ENCODE measurements at places on chromosomes 13 and 19. TPM values are rescaled to one million over a fixed set of nuclear protein-coding genes. Genes with fewer than 3 reads are reported as not detected.

Gene TNFSF9
- total RNA-seq = 0.27 TPM

Gene KLK1
- total RNA-seq = not detected

Gene SYDE1
- total RNA-seq = 83.3 TPM

Gene GAS6
- total RNA-seq = 854 TPM

Gene FBXW9
- 3.0 TPM for total RNA-seq

Gene NFIC
- 203 TPM for total RNA-seq

Gene STAP2
- total RNA-seq = not detected

Gene LAIR2
- not detected for total RNA-seq

Gene NOVA2
- 6.4 TPM for total RNA-seq

Gene TPGS1
- total RNA-seq = 34.1 TPM

Gene GPR4
- total RNA-seq = 5.1 TPM

Gene F10
- 31.5 TPM for total RNA-seq

Gene SIGLEC11
- total RNA-seq = 2.8 TPM

Gene ZNF225
- 2.2 TPM for total RNA-seq

DNA sequence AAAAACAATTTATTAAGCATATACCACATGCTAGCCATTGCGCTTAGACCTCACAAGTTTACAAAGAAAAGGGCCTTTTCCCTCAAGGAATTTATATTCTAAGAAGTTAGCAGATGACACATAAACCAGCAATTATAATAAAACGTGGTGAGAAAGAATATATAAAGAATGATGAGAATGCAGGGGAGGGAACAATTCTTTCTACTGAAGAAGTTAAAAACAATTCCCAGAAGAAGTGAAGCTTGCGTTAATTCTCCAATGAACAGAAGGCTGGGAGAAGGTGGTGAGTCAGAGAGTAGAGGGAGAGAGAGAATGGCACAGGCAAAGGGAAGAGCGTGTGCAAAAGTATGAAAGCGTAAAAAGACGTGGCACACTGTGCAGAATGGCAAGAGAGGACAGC is 69.5 kb upstream of the ZDHHC20 start:
- no peaks in the 10 kb centered on the region for H3K4me1 ChIP-seq
- no peak for DNase-seq
- no peaks in the 10 kb centered on the region for H3K27me3 ChIP-seq
- H3K27ac ChIP-seq = no peak overlapping the region

DNA sequence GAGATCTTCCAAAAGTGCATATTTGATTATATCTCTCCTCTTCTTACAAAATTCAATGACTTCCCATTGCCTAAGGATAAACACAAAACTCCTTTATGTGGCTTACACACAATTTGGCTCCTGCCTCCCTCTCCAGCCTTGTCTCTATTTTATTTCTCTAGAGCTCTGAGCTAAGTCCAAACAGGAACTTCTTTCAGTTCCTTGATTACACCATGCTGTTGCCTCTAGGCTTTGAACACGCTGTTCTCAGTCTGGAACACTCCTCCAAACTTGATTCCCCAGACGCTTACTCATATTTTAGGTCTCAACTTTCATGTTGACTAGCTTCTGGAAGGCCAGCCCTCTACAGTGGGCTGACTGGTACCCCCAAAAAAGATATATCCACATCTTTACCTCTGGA is 258.5 kb downstream of the COG6 start:
- H3K4me1 ChIP-seq = no peaks in the 10 kb centered on the region
- no peaks in the 10 kb centered on the region for H3K27me3 ChIP-seq
- no peak overlapping the region for H3K27ac ChIP-seq
- no peak for DNase-seq
- H3K36me3 ChIP-seq = no peaks in the 10 kb centered on the region
- no peak overlapping the region for H3K4me3 ChIP-seq

- no peak overlapping the region for H3K27ac ChIP-seq
- no peak for DNase-seq
- no peaks in the 10 kb centered on the region for H3K4me1 ChIP-seq
- no peaks in the 10 kb centered on the region for H3K27me3 ChIP-seq
Observed at GRCh38 chr19:3125900-3126524, 9.8 kb upstream of the GNA15 start.

- H3K27me3 ChIP-seq = peaks cover 10% of the 10 kb centered on the region
- H3K4me1 ChIP-seq = peaks cover 25% of the 10 kb centered on the region
- no peak overlapping the region for H3K4me3 ChIP-seq
- DNase-seq = no peak
- no peaks in the 10 kb centered on the region for H3K36me3 ChIP-seq
Observed at GRCh38 chr13:112055036-112055914, 11.7 kb upstream of the SOX1 start.

- no peak overlapping the region for H3K27ac ChIP-seq
- no peak overlapping the region for H3K4me3 ChIP-seq
- H3K4me1 ChIP-seq = peaks cover 3% of the 10 kb centered on the region
- DNase-seq = no peak
- no peaks in the 10 kb centered on the region for H3K36me3 ChIP-seq
Observed at GRCh38 chr13:75329097-75329496, 152.9 kb downstream of the TBC1D4 start.

- no peak for DNase-seq
- H3K4me3 ChIP-seq = no peak overlapping the region
- no peaks in the 10 kb centered on the region for H3K36me3 ChIP-seq
- no peak overlapping the region for H3K27ac ChIP-seq
Observed at GRCh38 chr13:89584058-89584620, 1763.3 kb upstream of the MIR17HG start.

- no peaks in the 10 kb centered on the region for H3K27me3 ChIP-seq
- no peak overlapping the region for H3K27ac ChIP-seq
- no peak overlapping the region for H3K4me3 ChIP-seq
- H3K4me1 ChIP-seq = no peaks in the 10 kb centered on the region
Observed at GRCh38 chr19:29908963-29909944, 32.8 kb upstream of the URI1 start.

- no peaks in the 10 kb centered on the region for H3K4me1 ChIP-seq
- no peak overlapping the region for H3K4me3 ChIP-seq
- DNase-seq = no peak
- H3K27ac ChIP-seq = no peak overlapping the region
- no peaks in the 10 kb centered on the region for H3K36me3 ChIP-seq
- H3K27me3 ChIP-seq = no peaks in the 10 kb centered on the region
Observed at GRCh38 chr13:89470901-89471300, 1799.7 kb downstream of the SLITRK5 start.

GRCh38 chr13:68168448-68168847 is 938.3 kb upstream of the PCDH9 start:
- H3K27me3 ChIP-seq = no peaks in the 10 kb centered on the region
- no peak for DNase-seq
- H3K4me3 ChIP-seq = no peak overlapping the region
- H3K4me1 ChIP-seq = no peaks in the 10 kb centered on the region
- no peak overlapping the region for H3K27ac ChIP-seq
- H3K36me3 ChIP-seq = no peaks in the 10 kb centered on the region

DNA sequence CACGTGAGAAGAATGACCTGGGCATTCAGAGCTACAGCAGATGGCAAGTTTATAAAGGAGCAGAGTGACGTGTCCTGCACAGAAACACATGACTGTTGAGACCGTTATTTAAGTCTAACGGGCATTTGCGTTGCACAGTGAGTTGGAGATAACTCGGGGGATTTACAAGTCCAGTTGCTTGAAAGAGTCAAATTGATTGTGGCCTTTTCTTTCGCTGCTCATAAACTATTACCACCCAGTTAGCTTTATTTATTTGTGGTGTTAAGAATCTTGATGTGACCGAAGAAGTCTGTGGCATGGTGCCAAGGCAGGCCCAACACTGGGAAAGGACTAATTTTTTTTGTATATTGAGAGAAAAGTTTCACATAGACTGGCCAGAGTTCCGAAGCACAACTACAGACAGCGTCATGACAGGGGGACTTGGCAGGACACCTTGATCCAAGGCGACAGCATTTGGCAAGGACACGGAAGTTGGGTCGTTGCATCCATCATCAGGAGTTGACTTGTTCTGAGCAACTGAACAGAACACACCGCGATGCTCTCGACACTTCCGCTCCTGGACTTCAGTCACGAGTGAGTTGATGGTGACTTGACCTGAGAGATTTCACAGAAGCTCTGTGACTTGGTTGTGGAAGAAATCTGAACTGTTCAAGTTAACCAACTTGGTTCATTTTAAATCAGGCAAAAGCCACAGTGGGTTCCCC is 11.9 kb upstream of the PTOV1 start:
- no peak overlapping the region for H3K4me3 ChIP-seq
- peaks cover 41% of the 10 kb centered on the region for H3K36me3 ChIP-seq
- no peak overlapping the region for H3K27ac ChIP-seq
- no peaks in the 10 kb centered on the region for H3K4me1 ChIP-seq
- no peak for DNase-seq
- H3K27me3 ChIP-seq = no peaks in the 10 kb centered on the region

- H3K27ac ChIP-seq = no peak overlapping the region
- no peaks in the 10 kb centered on the region for H3K36me3 ChIP-seq
- H3K4me3 ChIP-seq = no peak overlapping the region
- no peak for DNase-seq
- H3K4me1 ChIP-seq = peaks cover 11% of the 10 kb centered on the region
- peaks cover 17% of the 10 kb centered on the region for H3K27me3 ChIP-seq
Observed at GRCh38 chr19:1447944-1448343, 2.0 kb upstream of the APC2 start.

DNA sequence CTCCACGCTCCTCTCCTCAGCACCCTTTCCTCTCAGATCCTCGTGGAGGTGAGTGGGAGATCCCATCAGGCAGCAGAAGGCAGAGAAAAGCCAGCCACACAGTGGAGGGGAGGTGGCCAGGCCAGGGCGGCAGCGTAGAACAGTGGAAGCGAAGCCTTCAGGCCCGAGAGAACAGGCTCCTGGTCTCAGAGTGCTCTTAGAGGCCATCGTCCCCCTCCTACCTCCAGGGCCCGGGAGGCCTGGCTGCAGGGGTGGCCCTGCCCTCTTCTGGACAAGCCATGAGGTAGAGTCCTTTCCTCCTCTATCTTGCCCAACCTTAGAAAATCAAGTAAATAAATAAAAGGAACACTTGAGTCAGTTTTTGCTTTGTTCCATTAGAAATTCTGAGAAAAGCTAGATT is 202.0 kb downstream of the KATNAL1 start:
- H3K4me3 ChIP-seq = no peak overlapping the region
- H3K4me1 ChIP-seq = no peaks in the 10 kb centered on the region
- H3K27me3 ChIP-seq = no peaks in the 10 kb centered on the region
- DNase-seq = no peak
- H3K27ac ChIP-seq = no peak overlapping the region

DNA sequence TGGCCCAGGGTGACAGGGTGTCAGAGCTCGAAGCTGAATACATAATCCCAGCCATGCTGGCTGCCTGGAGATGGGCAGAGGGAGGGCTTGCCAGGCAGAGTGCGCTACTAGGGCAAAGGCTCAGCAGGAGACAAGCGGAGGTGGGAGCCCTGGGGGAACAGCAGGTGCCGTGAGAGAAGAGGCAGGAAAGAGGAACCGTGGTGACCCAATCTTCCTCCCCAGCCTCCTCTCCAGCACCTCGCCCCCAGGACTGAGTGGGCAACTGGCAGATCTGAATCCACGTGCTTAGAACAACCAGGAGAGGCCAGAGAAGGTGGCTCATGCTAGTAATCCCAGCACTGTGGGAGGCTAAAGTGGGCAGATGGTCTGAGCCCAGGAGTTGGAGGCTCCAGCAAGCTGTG is 11.0 kb upstream of the CCL25 start:
- no peak overlapping the region for H3K4me3 ChIP-seq
- H3K27me3 ChIP-seq = no peaks in the 10 kb centered on the region
- no peaks in the 10 kb centered on the region for H3K4me1 ChIP-seq
- no peak for DNase-seq
- no peaks in the 10 kb centered on the region for H3K36me3 ChIP-seq

GRCh38 chr13:75959861-75960481 is 323.8 kb downstream of the LMO7 start:
- DNase-seq = no peak
- no peak overlapping the region for H3K27ac ChIP-seq
- H3K4me1 ChIP-seq = no peaks in the 10 kb centered on the region
- no peaks in the 10 kb centered on the region for H3K27me3 ChIP-seq
- H3K4me3 ChIP-seq = no peak overlapping the region

- no peak overlapping the region for H3K4me3 ChIP-seq
- no peak overlapping the region for H3K27ac ChIP-seq
- DNase-seq = no peak
- no peaks in the 10 kb centered on the region for H3K27me3 ChIP-seq
- H3K36me3 ChIP-seq = no peaks in the 10 kb centered on the region
Observed at GRCh38 chr19:39112338-39112890, 13.2 kb upstream of the PAK4 start.

DNA sequence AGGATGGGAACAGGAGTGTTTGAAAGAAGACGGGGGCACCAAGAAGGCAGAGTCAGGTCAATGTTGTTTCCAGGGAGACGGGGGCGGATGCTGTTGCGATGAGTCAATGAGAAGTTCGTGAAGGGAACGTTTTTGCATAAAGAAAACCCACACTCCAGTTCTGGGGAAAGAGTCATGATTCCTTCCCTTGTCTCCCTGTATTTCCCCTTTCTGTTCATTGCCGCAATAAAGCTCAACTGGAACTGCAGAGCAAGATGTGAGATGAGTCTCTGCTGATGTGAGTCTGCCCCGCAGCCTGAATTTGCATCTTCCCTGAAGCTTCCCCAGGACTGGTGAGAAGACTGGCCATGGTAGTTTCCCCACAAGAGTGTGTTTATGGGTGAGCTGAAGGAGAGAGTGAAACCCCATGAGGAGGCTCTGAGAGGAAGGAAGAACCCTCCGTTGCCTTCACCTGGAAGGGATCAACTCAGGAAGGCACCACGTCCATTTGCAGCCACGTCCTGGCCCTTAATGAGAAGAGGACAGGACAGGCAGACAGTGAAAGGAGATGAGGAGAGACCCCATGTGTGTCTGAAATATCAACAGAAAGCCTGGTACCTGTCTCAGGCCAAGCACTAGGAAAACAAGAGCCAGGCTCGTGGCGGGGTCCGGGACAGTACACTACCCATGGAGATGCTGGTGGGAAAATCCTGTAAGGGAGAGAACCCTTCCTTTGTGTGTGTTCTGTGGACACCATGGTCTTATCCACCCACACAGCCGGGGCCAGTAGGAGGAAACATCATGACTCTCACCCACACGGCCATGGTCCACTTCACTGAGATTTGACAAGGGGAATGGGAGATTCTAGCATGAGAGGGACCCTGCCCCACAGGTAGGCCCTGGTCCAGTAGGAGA is 13.7 kb downstream of the LILRA1 start:
- no peaks in the 10 kb centered on the region for H3K27me3 ChIP-seq
- no peaks in the 10 kb centered on the region for H3K4me1 ChIP-seq
- H3K36me3 ChIP-seq = no peaks in the 10 kb centered on the region
- H3K4me3 ChIP-seq = no peak overlapping the region

- H3K36me3 ChIP-seq = no peaks in the 10 kb centered on the region
- H3K4me1 ChIP-seq = no peaks in the 10 kb centered on the region
- no peaks in the 10 kb centered on the region for H3K27me3 ChIP-seq
- no peak overlapping the region for H3K27ac ChIP-seq
- no peak for DNase-seq
Observed at GRCh38 chr19:21850656-21851255, 14.8 kb upstream of the ZNF43 start.

GRCh38 chr19:31351855-31352195 is 2.6 kb upstream of the TSHZ3 start:
- H3K36me3 ChIP-seq = no peaks in the 10 kb centered on the region
- peaks cover 9% of the 10 kb centered on the region for H3K4me1 ChIP-seq
- peaks cover 20% of the 10 kb centered on the region for H3K27me3 ChIP-seq
- H3K27ac ChIP-seq = no peak overlapping the region
- H3K4me3 ChIP-seq = peak overlapping the region; percentile 99

- peak overlapping the region; percentile 44 for H3K27ac ChIP-seq
- H3K36me3 ChIP-seq = no peaks in the 10 kb centered on the region
- DNase-seq = no peak
- no peaks in the 10 kb centered on the region for H3K27me3 ChIP-seq
- H3K4me1 ChIP-seq = no peaks in the 10 kb centered on the region
- no peak overlapping the region for H3K4me3 ChIP-seq
Observed at GRCh38 chr13:40109351-40109844, 453.9 kb downstream of the COG6 start.
